ENCODE measurements at places on chromosomes 11 and 22.

GRCh38 chr11:3995307-3995706 lies 99.3 kb upstream of the RRM1 start:
- no peak for DNase-seq

DNA sequence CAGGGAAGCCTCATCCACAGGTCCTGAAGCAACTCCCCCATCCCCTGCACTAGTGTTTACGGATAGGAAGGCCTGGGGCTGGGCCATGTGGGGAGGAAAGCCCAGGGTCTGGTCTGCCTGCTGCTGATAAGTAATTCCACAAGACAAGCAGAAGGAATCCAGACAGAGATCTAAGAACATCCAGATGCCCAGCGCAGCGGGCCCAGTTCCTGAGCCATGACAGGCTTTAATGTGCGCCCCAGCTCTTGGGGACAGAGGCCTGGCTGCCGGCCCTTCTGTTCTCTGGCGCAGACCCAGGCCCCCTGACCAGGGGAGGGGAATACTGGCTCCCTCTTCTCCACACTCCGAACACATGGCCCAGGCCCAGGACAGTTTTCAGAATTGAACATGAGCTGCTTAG lies 28.8 kb upstream of the ETS1 start:
- DNase-seq, result no peak

GRCh38 chr11:121672630-121673487 lies 220.1 kb upstream of the SORL1-AS1 start:
- no peak for DNase-seq

GRCh38 chr22:40928657-40929056 lies 22.5 kb upstream of the RBX1 start:
- no peak for DNase-seq

- DNase-seq, result no peak
Measured at GRCh38 chr11:12863605-12864121, 145.5 kb upstream of the RASSF10 start.

GRCh38 chr22:39317775-39318506 lies 1.5 kb downstream of the RPL3 start:
- DNase-seq, result no peak

DNA sequence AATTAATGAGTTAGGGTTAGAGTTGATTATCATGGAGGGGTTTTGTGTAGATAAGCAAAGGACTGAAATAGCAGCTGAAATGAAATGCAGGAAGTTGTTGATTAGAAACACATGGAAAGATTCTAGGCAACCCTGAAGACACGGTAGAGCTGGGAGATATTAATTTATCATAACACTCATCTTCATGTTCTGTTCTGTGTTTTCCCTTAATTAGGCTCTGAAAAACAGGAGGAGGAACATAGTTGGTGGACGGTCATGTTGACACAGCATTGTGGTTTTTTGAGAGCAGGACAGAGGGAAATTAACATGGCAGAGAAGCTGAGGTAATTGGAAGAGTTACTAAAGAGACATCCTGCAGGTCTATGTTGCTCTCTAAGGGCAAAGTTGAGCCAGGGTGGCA lies 138.8 kb upstream of the UBASH3B start:
- no peak for DNase-seq

GRCh38 chr11:103649401-103649895 lies 387.0 kb upstream of the DDI1 start:
- no peak for DNase-seq

GRCh38 chr11:102551169-102551781 lies 20.7 kb upstream of the MMP7 start:
- no peak for DNase-seq

DNA sequence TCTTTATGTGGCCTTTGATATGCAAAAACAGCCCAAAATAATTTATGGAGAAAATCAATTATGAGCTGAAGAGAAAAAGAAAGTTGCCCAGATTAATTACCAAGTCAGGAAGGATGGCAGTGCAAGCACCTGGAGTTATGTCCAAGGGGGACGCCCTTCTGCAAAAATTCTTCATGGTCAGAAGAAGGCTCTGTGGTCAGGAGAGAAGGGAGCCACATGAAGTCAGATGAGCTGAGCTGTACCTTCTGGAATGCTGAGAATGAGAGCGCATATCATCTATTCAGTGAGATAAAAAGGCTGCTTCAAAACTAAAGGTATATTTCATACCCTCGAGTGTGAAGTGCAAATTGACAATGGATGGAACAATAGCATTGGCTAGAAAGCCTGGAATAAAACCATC lies 607.4 kb downstream of the NTM start:
- no peak for DNase-seq

DNA sequence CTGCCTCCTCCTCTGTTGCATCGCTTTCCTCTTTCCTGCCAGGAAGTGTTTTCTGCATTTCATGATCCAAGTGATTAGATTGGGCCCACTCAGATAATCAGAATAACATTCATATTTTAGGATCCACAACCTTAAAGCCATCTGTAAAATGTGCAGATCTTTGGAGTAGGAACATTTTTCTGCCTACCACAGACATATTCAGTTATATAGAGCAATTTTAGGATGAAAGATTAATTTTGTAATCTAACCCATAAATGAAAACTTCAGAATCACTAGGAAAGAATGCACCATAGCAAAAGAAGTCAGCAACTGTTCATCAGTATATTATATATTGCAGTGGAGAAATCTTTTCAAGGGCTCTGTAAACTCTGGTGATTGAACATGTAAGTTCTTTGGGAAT lies 659.9 kb upstream of the LUZP2 start:
- no peak for DNase-seq

DNA sequence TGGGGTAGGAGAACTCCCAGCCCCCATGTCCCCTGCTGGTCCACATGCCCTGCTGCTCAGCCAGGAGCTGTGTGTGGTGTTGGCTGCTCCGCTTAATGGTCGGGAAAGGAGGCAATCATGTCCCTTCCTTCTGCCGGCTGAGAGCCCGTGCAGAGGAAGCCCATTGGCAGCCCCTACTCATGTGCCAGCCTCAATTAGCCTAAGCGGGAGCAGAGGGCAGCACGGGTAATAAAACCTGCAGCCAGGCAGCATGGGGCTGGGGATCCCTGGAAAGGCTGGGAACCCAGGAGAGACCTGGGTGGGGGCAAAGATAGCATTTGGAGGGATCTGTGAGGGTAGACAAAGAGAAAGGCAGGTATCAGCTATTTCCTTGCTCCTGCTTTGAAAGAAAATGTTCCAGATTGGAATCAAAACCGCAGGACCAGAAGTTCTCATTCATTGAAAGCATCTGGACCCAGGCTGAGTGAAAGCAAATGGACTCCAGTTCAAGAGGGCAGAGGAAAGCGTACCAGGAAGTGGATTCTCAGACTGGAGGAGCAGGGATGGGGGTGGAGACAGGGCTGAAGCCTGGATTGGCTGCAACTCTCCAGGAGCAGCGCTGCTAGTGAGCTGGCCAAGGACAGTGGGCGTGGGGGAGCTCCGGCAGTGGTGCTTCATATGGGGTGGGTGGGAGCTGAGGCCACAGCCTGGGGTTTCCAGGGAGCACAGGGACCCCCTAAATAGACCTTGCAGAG lies 103.4 kb upstream of the NECTIN1 start:
- no peak for DNase-seq

DNA sequence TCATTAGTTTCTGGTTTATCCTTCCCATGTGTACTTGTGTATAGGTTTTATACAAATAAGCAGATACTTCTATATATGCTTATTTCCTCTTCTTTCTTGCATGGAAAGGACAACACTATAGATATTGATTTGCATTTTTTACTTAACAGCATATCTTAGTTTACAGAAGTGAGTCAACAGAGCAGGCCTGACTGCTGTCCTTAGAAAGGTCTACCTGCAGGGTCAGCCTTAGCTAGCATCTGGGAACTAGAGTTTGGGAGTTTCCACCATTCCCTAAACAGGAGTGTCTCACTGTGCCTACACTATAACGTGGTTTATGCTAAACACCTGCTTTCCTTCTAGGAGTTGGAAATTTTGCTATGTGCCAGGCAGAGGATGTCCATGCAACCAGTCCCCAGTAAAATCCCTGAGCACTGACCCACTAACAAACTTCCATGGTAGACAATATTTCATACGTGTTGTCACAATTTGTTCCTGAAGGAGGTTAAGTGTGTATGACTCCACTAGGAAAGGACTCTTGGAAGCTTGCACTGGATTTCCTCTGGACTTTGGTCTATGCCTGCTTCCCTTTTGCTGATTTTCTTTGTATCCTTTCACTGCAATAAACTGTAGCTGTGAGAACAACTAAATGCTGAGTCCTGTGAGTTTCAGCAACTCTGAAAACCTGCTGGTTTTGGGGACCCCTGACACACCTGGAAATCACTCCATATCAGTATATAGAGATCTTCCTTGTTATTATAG lies 17.7 kb downstream of the PRR14L start:
- DNase-seq, result no peak

DNA sequence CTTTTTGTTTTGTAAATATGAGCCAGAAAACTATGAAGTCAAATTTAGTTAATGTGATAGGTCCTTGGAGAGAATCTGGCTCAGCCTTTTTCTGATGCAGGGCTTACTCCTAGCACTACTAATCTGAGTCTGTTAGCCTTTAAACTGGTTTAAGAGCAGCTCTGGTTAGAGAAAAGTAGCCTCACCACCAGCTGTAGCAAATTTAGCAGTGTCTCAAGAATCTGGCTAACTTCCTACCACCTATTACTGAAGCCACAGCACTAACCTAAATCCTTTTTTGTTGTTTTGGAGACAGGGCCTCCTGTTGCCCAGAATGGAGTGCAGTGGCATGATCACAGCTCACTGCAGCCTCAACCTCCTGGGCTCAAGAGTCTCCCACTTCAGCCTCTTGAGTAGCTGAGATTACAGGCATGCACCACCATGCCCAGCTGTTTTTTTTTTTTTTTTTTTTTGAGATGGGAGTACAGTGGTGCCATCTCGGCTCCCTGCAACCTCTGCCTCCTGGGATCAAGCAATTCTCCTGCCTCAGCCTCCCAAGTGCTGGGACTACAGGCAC lies 13.9 kb downstream of the RBM4B start:
- DNase-seq, result no peak

DNA sequence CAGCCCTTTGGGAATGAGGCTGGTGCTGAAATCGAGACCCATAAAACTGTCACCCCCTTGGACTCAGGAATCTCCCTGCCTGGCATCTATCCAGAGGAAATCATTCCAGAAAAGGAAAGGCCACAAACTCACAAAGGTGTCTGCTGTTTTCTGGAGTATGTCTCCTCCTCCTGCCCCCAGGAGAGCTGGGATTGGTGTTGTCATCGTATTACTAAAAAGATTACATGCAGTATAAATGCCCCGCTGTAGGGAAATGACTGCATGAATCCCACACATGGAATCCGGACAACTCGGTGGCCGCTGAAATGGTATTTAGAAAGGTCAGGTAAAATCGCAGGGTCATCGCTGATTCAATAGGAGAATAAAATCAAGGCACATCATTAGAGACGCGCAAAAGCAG lies 18.9 kb upstream of the RFPL3 start:
- DNase-seq, result no peak

- no peak for DNase-seq
Measured at GRCh38 chr11:107102692-107103477, 84.6 kb upstream of the GUCY1A2 start.

DNA sequence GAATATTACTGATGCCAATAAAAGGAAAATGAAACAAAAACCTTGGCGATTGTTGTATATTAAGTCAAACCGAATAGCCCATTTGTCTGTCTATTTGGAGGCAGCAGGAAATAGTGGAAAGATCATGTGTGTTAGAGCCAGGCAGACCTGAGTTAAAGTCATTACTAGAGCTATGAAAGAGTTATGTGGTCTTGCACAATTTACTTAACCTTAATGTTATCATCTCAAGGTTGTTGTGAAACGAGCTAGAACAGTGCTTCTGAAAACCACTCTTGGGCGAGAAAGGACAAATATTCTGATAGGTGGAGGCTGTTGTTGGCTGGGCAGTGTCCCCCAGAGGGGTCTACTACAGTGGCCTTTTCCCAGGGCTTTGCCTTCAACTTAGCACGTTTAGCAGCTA lies 60.0 kb upstream of the NUP160 start:
- no peak for DNase-seq

DNA sequence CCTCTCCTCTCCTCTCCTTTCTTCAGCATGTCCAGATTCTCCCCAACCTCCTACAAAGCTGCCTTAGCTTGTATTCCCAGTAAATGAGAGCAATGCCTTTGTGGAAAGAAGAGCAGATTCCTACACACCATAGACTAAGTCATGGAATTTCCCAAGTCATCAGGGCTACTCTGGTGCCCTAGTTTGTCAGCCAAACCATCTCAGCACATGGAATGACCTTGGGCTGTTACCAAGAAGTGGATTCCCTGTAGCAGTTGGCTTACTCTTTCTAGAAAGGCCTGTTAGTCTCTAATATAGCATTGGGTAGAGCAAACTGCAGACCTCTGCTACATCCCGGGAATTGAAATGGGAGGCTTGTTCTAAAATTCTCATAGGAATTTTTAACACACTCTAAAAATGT lies 108.9 kb upstream of the OLFML1 start:
- no peak for DNase-seq

DNA sequence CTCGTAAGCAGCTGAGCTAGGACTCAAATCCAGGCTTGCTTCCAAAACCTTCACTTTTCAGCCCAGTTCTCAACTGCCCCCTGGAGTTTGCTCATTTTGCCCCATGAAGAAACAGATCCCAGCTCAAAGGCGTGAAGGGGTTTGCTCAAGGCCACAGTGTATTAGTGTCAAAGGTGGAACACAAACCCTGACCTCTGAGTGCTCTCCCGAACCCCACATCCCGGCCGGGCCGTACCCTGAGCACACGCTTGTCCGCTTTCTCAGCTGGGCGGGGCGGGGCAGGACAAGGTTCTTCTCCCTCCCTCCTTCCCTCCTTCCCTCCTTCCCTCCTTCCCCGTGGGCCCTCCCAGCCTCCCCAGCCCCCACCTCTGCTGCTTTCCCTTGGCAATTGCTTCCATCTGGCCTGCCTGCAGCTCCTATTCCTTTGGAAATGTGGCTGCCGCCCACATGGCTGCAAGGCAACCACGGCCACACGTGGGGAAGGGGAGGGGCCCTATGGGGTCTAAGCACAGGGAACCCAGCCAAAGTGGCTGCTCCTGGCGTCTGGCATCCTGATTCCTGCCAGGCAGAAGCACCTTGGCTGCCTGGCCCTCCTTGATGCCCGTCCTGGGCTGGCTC lies 4.1 kb downstream of the ST3GAL4 start:
- no peak for DNase-seq
